ENCODE measurements at places on chromosomes 11 and 22. TPM values are rescaled to one million over a fixed set of nuclear protein-coding genes. Genes with fewer than 3 reads are reported as not detected.
A peak's percentile ranks its signal among the peaks of the same experiment; 100 is the strongest.

Gene APOL5
- total RNA-seq: not detected

Gene TESMIN
- 0.52 TPM for total RNA-seq

Gene UPB1
- total RNA-seq: 2.3 TPM

Gene OR6M1
- not detected for total RNA-seq

Gene A4GALT
- 108 TPM for total RNA-seq

Gene KLHL35
- 1.1 TPM for total RNA-seq

Gene CDC42BPG
- 0.55 TPM for total RNA-seq

Gene SLC43A3
- 39.3 TPM for total RNA-seq

Gene ANKK1
- total RNA-seq: not detected

Gene CCDC87
- 0.39 TPM for total RNA-seq

Gene UBQLNL
- total RNA-seq: 0.16 TPM

Gene ADM2
- total RNA-seq: 0.52 TPM

Gene SBF1
- total RNA-seq: 54.4 TPM

Gene DUSP8
- 21.7 TPM for total RNA-seq

Gene BRSK2
- 1.3 TPM for total RNA-seq

Gene SEPTIN5
- 127 TPM for total RNA-seq

DNA sequence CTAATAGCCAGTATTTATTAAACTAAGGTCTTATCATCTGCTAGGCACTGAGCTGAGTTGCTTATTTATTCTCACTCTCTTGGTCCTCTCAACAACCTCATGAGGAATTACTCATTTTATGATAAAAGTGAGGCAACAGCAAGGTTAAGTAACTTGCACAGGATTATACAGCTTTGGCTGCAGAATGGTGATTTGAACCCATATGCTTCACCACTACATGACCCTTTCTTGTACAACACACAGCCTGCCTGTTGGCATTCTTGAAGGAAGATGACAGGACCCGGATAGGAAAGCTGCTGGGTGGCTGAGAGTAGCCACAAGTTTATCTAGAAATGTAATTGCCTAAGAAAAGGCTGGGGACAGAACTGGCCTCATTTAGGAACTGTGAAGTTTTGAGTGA, 5.3 kb upstream of the PARVA start:
- no peak for DNase-seq

- DNase-seq: no peak
These were observed 92.1 kb upstream of the NARS2 start for GRCh38 chr11:78666675-78667160.

DNA sequence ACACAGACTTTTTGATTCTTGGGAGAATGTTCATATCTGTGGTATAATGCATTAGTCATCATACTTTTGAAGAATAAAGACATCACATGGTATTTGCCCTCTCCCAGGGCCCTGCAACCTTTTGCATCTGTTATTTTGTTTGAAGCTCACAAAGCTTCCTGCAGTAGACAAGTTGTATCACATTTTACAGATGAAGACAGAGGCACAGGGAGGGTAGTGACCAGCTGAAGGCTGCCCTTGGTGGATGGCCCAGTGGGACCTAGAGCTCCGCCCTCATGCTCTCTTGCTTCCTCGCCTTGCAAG, 66.4 kb downstream of the UBASH3B start:
- no peak for DNase-seq

- no peak for DNase-seq
These were observed 327.1 kb downstream of the SHANK2 start for GRCh38 chr11:70925238-70925637.

GRCh38 chr11:27420722-27421572, 51.6 kb downstream of the LGR4 start:
- DNase-seq: no peak

DNA sequence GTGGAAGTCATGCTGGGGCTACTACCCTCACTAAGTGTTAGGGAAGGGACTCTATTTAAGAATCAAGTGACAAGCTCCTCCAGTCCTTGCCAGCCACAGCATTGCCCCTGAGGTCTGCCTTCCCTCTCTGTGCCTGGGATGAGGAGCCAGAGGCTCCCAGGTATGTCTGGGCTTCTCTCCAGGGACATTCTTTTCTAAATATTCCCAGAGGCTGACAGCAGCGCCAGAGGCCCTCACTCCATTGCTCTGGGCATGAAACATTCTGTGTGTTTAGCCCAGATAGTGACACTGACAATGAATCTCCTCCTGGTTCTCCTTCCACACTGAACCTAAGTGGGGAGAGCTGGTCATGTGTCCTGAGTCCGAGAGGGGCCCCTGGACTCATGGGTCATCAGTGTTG, 2.2 kb downstream of the OR51E1 start:
- no peak for DNase-seq

DNA sequence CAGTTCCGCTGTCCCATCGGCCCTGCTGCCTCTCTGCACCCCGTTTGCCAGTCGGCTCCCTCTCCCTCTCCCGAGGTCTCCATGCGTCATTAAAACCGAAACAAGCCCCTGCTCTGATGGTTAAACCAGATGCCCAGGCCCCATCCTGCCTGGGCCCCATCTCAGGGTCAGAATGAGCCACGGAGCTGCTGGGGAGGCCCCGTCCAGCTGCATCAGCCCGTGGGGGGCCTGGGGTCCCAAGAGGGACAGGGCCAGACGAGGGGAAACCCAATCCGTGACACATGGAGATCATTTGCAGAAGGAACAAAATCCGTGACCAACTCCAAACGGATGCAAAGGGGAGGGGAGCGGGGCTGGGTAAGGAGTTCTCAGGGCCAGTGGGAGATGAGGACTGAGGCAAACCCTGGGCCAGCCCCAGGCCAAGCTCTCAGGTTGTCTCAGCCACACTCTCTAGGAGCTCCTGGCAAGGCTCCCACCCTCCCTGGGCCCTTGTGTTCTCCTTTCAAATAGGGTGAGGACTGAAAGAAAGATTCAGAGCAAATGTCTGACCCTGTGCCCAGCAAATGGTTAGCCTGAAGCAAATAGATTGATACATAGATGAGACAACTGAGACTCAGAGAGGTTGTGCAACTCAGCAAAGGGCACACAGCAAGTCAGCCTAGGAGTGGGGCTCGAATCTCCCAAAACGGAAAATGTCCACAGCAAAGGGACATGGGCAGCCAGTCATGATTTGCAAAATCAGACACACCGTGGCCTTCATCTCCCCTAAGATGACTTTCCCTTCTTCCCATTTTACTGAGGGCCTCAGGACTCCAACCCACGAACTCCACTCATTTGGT, 162.1 kb downstream of the MN1 start:
- DNase-seq: no peak

- no peak for DNase-seq
These were observed 6.6 kb upstream of the CABP7 start for GRCh38 chr22:29713156-29713727.

- DNase-seq: peak; percentile 90
These were observed at the start of gene CDC42EP2 for GRCh38 chr11:65314501-65315203. CDC42EP2 (plus strand) TSS chr11:65314866; CDS start chr11:65320899, 6,033 bp downstream.

DNA sequence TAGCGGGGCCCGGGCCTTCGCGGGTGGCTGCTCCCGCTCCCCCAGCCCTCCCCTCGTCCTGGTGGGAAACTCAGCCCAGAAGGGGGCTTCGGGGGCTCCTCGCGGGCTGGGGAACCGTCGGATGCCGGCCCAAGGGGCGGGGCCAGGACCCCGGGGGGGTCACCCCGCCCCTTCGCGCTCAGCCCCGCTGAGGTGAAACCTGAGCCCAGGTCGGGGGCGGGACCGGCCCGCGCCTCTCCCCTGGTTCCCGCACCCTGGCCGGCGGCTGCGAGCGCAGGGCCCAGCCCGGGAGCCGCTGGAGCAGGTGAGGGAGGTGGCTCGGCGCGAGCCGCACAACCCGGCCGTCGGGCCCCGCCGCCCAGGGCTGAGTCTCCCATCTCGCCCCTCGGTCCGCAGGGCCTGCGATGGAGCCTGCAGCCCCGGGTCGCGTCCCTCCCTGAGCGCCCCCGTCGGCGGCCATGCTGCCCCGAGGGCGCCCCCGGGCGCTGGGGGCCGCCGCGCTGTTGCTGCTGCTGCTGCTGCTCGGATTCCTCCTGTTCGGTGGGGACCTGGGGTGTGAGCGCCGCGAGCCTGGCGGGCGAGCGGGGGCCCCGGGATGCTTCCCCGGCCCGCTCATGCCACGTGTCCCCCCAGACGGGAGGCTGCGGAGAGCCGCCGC, at the start of gene LARGE2:
TSS of gene LARGE2 (plus strand) at position 232 of the 658 bp plus-strand sequence. CDS start at position 459, 227 bp downstream.
- no peak for DNase-seq

GRCh38 chr11:65912845-65913244, 6.0 kb downstream of the C11orf68 start:
- no peak for DNase-seq

GRCh38 chr11:2547806-2548205, 103.0 kb downstream of the KCNQ1 start:
- peak; percentile 18 for DNase-seq

- no peak for DNase-seq
These were observed 40.7 kb downstream of the SYT13 start for GRCh38 chr11:45245218-45246045.

GRCh38 chr11:82003671-82004515, 729.8 kb downstream of the FAM181B start:
- DNase-seq: no peak

GRCh38 chr11:122440811-122441665, 214.5 kb upstream of the UBASH3B start:
- DNase-seq: peak; percentile 58

GRCh38 chr11:69199583-69200315, 44.0 kb downstream of the SMIM38 start:
- no peak for DNase-seq

- DNase-seq: no peak
These were observed 705 bp downstream of the BBOX1 start for GRCh38 chr11:27041141-27041899.

GRCh38 chr11:125167292-125167953, 2.9 kb downstream of the PKNOX2 start:
- DNase-seq: peak; percentile 64

- no peak for DNase-seq
These were observed 6.8 kb downstream of the CCDC86 start for GRCh38 chr11:60848714-60849151.

- no peak for DNase-seq
These were observed 326.3 kb downstream of the NTM start for GRCh38 chr11:131696690-131697089.

GRCh38 chr11:2321311-2321683, 19.5 kb downstream of the TSPAN32 start:
- no peak for DNase-seq

DNA sequence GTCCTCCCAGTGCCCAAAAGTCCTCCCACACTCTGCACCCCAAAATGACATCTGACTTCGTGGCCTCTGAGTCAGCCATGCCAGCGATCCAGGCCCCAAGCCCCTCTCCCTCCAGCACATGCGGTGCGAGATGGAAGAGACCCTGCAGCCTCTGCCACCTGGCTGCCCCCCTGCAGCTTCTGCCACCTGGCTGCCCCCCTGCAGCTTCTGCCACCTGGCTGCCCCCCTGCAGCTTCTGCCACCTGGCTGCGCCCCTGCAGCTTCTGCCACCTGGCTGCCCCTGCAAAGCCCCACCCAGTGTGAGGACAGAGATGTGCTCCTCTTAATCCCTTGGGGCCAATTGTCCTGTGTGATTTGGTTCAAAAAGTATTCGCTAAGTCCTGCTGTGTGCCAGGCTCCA, 68.0 kb downstream of the WNT7B start:
- no peak for DNase-seq

- peak; percentile 30 for DNase-seq
These were observed 2.0 kb upstream of the LARGE1 start for GRCh38 chr22:33922349-33922681.

GRCh38 chr11:3220101-3220500, 1.5 kb upstream of the MRGPRG start:
- DNase-seq: peak; percentile 18

- DNase-seq: no peak
These were observed 18.5 kb upstream of the QSER1 start for GRCh38 chr11:32874132-32874531.

- no peak for DNase-seq
These were observed 5.8 kb upstream of the SYNGR1 start for GRCh38 chr22:39344046-39344390.

- DNase-seq: no peak
These were observed 28.4 kb downstream of the WEE1 start for GRCh38 chr11:9601876-9602199.

- DNase-seq: no peak
These were observed 199.3 kb downstream of the PGR start for GRCh38 chr11:100930185-100930778.

DNA sequence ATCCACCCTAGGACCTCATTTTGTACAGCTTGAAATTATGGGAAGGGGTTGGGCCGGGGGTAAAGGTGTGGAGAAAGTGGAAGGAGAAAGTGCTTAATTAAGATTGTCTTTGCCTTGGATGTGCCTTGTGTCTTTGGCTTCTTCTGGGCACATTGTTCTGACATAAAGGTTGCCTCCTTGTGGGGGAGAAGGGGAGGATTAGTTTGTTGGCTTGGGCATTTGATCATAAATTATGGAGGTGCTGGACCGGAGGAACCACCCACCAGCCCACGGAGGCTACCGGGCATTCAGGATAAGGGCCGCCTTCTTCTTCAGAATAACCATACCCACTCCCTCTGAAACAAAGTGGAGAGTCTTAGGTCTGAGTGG, 1.3 kb downstream of the PAFAH1B2 start:
- no peak for DNase-seq

DNA sequence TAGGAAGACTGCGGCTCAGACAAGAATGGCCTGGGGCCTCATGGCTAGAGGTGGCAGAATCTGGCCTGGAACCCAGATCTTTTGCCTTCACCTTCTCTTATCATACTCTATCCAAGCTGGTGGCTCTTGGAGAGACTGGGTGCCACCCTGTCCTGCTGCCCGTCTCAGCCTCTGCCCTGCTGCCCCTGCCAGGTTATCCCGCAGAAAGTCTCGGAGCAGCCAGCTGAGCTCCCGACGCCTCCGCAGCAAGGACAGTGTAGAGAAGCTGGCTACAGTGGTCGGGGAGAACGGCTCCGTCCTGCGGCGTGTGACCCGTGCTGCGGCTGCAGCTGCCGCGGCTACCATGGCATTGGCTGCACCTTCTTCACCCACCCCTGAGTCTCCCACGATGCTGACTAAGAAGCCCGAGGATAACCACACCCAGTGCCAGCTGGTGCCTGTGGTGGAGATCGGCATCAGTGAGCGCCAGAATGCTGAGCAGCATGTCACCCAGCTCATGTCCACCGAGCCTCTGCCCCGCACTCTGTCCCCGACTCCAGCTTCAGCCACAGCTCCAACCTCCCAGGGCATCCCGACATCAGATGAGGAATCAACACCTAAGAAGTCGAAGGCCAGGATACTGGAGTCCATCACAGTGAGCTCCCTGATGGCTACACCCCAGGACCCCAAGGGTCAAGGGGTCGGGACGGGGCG, 5.9 kb downstream of the INCENP start:
- DNase-seq: no peak

- DNase-seq: no peak
These were observed 24.8 kb downstream of the APOL5 start for GRCh38 chr22:35742342-35743100.

GRCh38 chr11:1304380-1304779, 5.1 kb downstream of the TOLLIP start:
- no peak for DNase-seq

Data from left cardiac atrium (tissue), 4 donors.